CD4-positive, alpha-beta T cell treated with Interleukin-15 for 1 hour (primary cell): ENCODE measurements at places on chromosomes 4 and X.

DNA sequence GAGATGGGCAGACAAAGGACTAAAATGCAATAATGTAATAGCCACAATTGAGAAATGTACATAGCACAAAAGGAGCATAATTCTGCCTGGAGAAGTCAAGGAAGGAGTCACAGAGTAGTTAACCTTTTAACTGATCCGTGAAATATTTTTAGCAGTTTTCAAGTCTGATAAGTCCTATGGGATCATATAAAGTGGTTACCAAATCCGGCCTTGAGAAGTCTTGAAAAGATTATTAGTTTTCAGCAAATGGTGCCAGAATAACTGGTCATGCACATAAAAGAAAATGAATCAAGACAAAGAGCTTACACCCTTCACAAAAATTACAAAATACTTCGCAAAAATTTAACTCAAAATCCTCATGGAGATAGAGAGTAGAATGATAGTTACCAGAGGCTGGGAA lies 788.7 kb upstream of the AMOT start:
- DNase-seq, result no peak

DNA sequence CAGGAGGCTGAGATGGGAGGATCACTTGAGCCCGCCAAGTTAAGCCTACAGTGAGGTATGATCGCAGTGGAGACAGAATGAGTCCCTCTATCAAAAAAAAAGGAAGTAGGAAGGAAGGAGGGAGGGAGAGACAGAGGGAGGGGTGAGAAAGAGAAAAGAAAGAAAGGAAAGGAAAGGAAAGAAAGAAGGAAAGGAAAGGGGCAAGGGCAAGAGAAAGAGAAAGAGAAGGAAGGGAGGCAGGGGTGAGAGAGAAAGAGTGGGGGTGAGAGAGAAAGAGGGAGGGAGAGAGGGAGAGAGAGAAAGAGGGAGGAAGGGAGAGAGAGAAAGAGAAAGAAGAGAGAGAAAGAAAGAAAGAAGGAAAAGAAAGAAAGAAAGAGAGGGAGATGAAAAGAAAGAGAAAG lies 13.2 kb downstream of the ELF2 start:
- no peak for DNase-seq

- DNase-seq, result no peak
Observed at GRCh38 chrX:129649268-129650182, 5.2 kb downstream of the APLN start.

DNA sequence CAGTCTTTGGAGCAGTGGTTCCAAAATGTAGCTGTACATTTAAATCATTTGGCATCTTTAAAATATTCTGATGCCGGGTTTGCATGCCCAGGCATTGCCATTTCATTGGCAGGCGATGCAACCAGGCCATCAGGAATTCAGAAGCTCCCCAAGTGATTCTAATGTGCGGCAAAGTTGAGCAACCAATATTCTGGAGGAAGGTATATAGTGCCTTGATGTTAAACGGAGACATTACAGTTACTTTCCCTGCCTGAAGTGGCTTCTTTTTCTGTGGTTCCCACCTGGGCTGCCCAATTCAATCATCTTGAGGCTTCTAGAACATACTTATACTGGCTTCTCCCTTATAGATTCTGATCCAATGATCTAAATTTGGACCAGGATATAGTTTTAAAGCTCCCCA lies 68.7 kb upstream of the PGM2 start:
- no peak for DNase-seq
